ENCODE measurements at places on chromosomes 2 and 18.
A peak's percentile ranks its signal among the peaks of the same experiment; 100 is the strongest.

DNA sequence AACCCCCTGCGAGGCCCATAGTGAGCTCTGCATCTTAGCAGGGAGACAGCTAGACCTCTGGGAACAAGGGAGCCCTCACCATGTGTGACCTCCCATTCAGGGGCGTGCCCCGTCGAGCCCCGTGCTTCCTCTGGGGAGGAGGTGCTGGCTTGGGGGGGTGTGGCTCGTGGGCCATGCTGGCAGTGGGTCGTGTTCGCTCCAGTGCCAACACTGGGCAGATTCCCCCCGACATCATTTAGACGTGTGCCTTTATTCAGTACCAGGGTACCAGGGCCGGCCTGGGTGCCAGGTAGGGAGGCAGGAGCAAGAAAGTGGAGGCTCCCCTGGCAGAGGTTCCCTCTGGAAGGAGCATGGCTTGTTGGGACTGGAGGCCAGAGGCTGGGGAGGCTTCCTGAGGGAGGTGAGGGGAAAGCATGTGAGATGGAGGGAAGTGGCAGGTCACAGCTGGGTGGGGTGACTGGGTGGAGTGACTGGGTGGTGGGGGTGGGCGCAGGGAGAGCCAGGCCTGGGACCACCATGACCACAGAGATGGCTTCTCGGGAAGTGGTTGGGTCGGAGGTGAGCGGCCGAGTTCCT is 15.2 kb downstream of the GPC1 start:
- no peak for DNase-seq

DNA sequence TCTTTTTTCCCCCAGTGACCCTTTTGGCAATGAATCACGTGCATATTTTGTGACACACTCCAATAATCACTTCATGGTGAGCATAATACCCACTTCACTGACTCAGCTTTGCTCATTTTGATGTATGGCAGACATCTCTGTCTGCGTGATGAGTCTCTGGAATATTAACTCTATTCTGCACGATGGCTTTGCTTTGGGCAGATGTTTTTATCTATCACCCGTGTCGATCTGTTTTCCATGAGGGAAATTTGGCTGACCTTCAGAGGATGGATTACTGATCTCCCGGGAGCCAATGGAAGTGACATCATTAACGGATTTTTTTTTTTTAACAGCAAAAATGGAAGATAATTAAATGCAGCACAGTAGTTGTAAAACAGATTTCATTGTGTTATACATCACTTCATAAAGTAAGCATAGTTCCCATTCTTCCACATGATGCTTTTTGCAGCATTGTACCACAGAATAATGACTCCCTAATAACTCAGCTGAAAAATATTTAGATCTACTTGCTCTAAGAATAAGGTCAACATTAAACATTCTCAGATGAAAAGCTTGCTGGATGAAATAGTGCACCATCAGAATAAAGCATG is 29.8 kb downstream of the CDC42EP3 start:
- no peak for DNase-seq

DNA sequence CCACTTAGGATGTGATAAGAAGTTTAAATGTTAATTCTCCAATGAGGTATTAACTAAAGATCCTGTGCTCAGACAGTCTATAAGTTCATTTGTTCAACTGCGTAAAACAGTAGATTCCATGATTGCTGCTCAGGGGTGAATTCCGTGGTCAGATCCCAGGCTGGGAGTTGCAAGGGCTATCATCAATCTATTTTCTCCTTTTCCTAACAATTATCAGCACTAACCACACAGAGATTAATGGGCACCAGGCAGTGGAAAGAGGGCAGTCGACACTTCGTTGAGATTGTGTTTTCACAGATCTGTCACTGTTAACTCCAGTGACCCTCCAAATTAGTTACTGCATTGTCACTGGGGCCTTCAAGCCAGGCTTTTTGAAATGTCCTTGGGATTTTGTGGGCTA is 154.1 kb upstream of the SPRED2 start:
- no peak for DNase-seq

DNA sequence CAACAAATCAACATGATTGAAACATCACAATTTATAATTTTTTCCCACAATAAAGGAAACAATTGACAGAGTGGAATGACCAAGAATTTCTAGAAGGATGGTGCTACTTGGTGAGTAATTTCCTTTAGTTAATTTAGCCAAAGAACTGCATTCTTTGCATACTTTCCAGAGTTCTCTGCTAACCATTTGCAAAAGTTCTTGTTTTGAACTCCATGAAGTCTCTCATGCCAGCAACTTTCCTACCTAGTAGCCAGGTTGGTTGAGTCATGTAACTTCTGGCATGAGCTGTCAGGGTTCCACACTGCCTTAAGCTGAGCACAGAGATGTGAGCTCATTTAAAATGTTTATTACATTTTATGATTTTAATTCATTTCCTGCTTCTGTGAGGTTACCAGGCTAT is 539.6 kb downstream of the PID1 start:
- no peak for DNase-seq

DNA sequence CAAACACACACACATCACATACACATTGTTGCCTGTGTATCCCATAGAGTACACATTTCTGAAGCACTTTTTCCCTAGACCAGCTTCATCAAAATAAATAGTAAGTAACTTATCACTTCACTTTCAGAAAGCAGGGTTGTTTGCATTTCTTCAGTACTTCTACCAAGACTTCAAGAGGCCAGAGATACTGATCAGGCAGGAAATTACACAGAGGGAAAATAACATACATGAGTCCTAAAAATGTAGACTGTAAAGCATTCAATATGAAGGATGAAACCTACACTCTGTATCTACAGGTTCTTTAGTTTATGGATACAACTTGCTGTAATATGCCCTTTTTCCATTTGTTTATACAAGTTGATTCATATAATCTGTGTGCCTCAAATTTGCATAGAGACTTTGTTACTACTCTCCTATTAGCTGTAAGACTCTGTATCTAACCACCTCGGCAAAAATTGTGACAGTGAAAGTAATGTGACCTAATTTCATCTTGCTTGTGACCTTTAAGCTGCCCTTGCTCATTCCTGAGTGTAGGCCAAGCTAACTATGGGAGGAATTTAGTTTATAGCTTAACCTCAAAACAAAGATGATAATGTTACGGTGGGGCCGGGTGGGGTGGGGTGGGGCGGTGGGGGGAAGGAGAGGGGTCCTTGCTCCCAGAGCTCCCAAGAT is 228.9 kb upstream of the SPOPL start:
- no peak for DNase-seq

DNA sequence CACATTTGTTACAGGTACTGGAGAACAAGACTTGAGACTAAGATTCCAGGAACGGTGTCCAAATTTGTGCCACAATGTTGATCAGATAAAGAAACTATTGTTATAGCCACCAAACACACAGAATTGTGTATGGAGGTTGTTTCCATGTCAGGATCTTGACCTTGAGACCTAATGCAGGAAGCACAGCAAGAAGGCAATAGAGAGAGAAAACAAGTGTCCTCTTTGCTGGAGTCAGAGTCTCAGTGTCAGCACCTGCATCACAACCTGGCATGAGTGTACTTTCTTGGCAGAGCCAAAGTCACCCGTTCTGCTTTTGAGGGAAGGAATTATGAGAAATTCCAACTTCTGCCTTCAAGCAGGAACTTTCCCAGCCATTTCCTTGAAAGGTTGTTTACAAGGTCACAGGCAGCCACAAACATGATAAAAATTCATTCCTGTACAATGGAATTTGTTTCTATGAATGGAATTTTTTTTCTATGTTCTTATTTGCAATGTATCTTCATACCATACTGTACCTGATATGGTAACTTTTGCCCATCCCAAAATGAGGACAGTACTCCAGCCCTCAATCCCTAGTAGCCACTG is 118.4 kb downstream of the PKP4 start:
- DNase-seq = no peak

GRCh38 chr2:221042926-221043325 is 529.2 kb downstream of the EPHA4 start:
- DNase-seq = no peak

DNA sequence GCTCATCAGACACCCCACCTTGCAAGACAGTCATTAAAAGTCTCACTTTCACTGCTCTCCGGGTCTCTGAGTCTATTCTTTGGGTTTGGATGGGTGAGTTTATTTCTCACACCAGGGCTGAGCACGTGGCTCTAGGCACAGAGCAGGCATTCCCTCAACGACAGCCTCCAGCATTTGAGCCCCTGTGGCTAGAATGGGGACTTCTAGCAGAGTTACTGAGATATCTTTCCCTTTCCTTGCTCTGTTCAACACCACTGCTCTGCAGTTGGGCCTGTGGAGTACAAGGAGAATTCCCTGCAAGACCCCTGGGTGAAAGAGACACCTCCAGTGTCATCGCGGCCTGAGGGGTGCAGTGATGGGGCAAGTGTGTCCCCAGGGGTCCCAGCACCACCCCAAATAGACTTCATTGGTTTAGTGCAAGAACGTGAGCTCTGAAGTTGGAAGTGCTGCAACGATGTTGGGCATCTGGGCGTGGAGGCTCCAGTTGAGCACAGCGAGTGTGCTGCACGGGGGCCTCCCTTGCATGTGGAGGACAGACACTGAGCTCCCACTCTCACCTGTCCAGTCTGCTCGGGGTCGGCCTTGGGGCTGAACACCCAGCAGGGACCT is 184.1 kb upstream of the HS6ST1 start:
- no peak for DNase-seq

GRCh38 chr2:871926-872680 is 78.5 kb upstream of the SNTG2 start:
- no peak for DNase-seq

DNA sequence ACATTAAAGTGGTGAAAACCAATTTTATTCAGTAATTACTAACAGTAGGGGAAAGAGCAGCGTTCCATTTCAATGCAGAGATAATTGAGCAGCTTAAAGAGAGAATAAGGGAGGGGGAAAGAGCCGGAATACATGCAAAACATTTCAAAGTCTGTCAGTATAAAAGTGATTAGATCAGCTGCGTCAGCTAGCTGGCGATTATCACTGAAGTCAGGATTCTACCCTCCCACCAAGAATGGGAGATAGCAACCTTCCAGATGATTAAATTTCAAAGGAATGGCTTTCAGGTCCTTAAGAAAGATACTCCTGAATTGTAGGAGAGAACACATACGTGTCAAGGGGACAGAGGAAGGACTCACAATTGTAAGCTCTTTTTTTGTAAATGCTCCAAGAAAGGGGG is 2.7 kb upstream of the ZC3H6 start:
- DNase-seq = no peak

DNA sequence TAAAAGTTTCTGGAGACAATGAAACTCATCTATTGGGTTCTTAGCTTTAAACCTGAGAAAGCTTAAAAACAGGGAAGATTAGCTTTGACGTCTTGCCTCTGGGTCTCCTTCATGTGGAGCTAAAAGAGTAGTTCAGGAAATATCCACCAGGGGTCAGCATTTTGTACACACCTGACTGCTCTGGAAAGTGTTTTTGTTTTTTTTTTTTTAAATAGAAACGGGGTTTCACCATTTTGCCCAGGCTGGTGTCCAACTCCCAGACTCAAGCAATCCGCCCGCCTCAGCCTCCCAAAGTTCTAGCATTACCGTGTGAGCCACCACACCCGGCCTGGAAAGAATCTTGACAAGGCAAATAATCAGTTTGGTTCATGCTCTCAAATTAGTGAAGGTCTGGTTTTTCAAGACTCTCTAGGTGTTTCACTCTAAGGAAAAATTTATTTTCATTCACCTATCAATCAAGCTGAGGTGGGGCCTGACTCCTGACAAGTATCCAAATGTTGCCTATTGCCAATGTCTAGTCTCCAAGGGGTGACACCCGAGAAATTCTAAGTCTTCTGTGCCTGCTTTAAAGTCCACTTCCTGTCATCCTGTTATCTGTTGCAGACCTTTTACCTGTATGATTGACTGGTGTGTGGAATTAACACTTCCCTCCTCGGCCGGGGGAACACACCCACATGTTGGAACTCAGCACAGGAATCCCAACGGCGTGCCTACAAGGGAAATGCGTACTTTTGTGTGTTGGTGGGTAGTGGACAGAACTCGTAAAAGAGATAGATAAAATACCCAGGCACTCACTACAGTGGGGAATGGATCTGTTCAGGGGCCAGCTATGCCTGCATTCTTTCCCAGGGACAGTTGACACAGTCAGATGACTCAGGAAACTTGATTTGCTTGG is 11.3 kb downstream of the IL1RN start:
- no peak for DNase-seq

DNA sequence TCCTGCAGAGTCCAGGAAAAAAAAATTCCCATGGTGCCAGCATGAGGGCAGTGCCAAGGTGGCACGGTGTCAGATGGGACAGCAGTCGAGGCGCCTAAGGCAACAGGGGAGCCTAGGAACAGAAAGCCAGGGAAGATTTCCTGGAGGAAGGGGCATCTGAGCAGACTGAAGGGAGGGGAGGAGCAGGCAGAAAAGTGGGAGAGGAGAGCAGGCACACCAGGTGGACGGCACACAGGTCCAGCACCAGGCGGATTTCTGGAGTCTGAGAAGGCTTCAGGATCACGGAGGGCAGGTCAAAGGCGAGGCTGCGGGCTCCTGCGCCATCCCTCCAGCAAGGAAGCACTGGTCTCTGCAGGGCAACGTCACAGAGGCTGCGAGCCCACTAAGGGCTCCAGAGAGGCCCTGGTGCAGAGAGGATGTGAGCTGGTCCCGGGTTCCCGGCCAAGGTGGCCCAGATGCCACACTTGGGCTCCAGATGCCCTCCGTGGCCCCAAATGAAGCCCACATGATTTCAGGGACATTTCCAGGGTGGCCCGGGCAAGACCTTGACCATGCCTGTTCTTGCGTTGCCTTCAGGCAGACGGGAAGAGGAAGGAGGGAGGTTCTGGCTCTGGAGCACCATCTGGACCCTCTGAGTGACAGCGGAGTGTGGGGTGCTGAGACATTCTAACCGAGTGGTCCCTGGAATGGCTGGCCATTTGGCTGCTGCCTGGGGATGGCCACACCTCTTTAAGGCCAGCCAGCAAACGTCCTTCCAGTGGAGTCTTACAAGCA is 4.1 kb downstream of the HS6ST1 start:
- no peak for DNase-seq

DNA sequence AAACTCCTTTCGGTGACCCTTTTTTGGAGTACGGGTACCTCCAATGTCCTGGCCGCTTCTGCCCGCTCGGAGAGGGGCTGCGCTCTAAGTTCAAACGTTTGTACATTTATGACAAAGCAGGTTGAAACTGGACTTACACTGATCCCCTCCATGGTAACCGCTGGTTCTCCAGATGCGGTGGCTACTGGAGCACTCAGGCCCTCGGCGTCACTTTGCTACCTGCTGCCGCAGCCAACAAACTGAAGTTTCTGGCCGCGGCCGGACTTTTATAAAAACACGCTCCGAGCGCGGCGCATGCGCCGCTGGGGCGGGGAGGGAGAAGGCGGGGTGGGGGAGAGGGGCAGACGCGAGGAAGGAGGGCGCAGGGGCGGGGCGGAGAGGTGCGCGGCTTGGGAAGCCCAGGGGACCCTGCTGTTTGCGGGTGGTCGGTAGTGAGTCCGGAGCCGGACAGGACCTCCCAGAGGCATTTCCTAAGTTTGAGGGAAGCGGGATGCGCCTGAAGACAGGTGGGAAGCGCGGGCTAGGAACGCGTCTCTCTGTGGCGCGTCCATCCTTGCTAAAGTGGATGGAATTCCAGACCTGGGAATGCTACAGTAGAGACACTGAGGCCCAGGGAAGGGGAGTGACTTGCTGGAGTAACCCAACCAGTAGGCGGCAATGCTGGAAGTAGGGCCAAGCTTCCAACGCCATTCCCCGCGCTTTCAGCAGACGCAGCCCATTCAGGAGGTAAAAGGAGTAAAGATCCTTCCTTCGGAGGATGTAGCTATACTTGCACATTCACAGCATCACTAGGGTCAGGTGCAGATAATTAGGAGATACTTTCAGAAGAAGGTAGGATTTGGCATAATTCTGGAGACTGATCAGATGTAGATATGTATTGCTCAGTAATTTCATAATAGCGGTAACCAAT is at the start of gene CXCR4:
Gene CXCR4 (minus strand): TSS at position 241 of the 910 bp plus-strand sequence. CDS start 89 bp downstream, at position 152.
- peak; percentile 77 for DNase-seq
